ENCODE measurements at places on chromosomes 6 and 20.
A peak's percentile ranks its signal among the peaks of the same experiment; 100 is the strongest.

DNA sequence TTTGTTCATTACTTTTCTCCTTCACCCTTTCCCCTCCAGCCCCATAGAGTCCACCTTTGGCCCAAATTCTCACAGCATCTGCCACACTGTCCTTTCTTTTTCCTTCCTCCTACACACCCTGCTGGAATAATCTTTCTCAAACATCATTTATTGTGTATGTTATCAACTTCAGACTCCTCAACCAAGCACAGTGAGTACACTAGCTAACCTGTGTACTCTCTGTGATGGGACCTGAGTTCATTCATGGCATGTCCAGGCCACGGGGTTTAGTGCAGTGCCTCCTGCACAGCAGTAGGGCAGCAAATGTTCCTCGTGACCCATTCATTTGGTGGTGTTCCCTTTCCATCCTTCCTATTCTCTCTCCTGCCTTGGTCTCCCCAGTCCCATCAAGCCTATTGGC, 7.1 kb upstream of the ARMC12 start:
- DNase-seq: peak; percentile 19

DNA sequence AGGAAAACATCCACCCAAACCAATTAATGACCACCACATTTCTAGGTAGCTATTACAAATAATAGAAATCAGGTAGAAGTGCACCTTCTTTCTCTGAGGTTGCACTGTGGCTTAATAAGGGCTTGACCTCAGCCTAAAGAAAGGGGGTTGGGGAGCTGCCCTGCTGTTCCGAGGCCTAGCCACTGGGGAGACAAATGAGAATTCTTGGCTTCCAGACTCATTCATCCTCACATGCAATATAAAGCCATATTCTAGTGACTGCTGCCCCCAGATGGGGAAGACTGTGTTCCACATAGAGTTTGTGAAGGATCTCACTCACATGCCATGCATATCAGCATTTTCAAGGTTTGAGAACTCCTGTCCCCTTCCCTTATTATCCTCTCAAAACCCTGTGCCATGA, 22.9 kb downstream of the SAYSD1 start:
- DNase-seq: no peak

- DNase-seq: peak; percentile 39
These were observed 95.2 kb upstream of the BTN3A2 start for GRCh38 chr6:26269531-26270485.

- no peak for DNase-seq
These were observed 99.1 kb downstream of the TFAP2A start for GRCh38 chr6:10315658-10316372.

DNA sequence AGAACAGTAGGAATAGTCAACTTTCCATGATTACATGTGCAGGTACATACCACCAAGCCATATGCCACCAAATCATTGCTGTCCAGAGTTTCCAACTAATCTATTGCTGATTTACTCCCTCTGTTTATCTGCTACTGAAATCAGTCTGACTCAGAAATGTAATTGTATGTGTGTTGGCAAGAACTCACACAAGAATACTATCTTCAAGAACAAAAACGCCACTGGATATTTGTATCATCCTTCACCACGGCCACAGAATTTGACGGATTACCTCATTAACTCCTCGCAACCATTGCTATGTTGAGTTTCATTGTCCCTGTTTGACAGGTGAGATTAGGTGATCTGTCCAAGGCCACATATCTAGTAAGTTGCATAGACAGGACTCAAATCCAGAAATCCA, 159.2 kb downstream of the GMPR start:
- no peak for DNase-seq

GRCh38 chr6:25942561-25943147, 12.2 kb upstream of the SLC17A2 start:
- DNase-seq: peak; percentile 56

DNA sequence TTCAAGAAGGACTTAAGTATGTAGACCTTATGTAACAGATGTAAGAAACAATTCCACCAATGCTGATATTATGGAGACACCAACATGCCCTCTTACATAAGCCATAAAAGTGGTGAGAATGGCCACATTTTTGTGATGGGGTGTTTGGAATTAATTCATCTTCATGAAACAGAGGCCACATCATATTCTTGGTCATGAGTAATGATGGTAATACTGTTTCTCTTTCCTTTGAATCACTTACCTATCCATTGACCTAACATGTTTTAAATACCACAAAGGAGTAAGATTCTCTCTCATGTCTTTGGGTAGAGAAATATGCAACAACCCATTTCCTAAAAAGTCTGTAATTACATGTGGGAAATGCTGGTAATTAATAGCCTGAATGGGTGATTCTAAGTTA, 545.4 kb upstream of the FLRT3 start:
- DNase-seq: no peak

GRCh38 chr6:29142309-29142708, 28.4 kb upstream of the OR2J2 start:
- DNase-seq: no peak

DNA sequence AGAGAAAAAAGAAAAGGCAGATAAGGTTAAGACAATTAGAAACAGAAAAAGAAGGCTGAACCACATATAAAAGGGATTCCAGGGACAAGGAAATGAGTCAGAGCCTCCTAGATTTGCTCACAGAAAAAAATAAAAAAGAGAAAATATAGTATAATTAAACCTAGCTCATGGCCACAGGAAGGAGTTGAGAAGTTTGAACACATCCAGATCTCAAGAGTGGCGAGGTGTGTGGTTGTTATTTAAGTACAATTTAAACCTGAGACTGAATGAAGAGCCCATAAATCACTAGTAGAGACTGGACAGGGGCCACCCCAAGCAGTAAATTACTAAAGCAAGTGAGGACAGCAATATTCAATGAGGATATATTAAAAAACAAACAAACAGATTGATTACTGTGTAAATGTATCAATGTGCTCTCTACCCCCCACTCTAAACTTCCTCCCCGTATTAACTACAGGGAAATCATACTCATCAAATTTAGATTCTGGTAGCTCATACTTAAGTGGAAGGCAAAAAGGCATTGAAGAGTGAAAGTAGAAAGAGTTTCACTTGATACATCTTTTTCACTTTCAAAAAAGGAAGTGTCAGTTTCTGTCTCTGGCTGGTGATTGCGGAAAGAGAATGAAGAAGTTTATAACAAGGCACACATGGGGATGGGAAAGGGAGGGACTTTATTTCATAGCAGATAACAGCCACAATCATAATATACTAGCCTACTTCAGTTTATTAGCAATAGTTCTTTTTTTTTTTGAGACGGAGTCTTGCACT, 49.3 kb upstream of the SCAF8 start:
- DNase-seq: no peak

DNA sequence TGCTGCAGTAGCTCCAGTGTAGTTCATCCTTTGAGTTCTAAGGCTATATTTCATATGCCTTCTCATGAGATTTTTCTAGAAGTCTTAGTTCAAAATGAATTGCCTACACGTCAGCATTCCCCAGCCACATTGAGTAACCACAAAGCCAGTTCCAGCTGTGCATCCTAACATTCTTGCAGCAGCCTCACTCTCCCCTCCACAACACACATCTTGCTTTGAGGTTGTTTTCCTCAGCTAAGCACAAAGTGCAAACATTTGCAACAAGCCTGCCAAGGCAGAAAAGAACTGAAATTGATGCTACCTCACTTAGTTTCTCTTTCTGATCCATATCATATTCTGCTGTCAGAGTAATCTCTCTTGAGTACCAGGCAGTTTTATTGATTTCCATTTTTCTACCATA, 160.7 kb upstream of the KCNQ5 start:
- no peak for DNase-seq

DNA sequence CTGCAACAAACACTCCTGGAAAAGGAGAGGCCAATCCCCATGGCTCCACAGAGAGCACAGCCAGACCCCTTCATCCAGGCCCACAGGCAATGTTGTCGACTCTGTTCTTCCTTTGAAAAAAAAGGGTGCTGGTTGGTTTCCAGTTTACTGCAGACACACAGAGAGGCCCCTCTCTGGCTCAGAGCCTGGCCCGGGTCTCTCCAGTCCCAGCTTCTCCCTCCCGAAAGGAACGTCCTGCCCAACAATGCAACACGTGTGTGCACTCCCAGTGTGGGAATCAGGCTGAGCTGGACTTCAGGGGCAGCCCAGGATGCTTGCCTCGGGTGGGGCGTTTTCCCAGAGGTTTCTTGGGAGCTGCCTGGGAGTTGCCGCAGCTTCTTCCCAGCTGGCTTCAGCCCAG, 4.5 kb upstream of the NKAIN4 start:
- DNase-seq: no peak

GRCh38 chr6:160167604-160168399, 46.2 kb downstream of the SLC22A1 start:
- peak; percentile 82 for DNase-seq

- no peak for DNase-seq
These were observed 27.7 kb downstream of the ALDH5A1 start for GRCh38 chr6:24522228-24523176.

DNA sequence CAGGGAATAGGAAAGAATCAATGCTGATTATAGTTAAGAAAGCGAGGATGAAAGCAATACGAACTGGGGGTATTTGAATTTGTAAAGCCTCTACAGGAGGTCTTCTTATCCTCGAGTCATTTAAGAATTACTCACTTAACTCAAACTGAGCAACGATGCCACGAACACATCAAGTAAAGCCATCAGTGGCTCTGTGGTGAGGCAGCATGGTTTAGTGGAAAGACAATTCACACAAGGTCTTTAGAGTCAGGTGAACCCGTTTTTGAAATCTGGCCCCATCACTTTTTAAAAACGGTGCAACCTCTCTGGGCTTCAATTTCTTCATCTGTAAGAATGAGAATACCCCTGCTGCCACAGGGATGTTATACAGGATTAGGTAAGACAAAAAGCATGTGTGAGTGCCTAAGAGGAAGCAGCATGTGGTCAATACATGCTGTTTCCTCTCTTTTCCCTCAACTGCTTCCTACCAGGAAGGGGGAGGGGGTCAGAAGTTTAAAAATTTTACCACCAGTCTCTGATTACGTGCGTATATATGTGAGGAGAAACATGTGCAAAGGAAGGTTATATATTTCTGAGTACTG, 162.0 kb downstream of the BTBD9 start:
- DNase-seq: no peak

DNA sequence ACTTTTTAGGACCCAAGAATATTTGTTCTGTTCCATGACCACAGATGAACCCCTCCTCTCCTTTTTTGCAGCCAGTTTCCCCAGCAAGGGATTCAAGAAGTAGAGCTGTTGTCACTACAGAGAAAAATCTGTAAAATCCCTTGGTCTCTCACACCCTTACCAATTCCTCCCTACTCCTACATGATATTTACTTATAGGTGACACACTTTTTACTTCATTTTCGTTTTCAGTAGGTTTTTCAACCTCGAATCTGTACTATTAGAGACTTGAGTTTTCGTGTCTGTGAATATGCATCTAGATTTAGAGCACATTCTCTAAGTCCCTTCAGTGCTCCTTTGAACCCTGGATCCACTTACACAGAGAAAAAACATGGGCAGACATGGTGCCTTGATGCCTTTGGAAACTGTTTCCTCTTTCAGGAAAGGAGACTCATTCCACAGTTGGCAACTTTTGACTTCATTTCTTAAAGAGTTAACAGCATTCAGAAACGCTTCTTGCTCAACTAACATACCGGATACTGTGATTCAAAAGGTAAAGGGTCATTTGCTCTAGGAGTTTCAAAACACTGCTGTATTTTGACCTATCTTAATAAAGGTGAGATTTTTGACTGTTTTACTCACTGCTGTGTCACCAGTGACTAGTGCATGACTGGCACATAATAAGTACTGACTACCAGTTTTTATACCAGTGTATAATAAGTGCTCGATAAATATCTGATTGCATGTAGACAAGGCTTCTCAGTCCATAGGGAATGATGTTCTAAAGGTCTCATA, 50.6 kb downstream of the LAMA4 start:
- DNase-seq: peak; percentile 49

GRCh38 chr20:14203657-14204056, 133.8 kb downstream of the FLRT3 start:
- DNase-seq: no peak

DNA sequence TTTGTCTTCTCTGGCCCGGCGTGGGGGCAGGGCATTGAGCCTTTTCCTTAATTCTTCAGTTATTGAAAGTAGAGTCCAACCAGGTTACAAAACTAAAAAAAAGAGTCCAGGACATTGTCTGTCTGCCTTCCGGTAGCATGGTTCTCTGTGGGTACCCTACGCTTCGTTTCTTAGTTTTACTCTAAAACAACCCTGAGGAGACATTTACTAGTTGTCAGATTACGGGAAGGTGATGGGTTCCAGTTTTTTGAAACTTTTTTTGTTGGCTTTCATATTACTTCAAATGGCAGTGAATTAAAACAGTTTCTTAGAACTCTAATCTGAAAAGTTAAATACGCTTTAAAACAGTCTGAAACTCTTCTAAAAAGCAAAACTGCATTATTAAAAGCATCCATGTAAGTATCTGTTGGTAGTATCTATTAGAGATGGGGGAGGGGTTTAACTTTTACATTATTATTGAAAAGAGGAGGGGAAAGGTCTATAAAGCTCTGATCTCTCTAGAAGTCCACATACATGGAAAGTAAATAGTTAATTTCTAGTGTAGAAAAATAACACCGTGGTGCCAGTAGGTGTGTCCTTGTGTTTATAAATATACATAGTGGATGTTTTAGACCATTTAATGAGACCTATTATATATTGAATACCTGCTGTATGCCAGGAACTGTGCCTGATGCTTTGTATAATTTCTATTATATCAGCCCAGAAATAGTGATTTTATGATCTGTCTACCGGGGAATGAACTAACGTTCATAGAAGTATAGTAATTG, 2.2 kb downstream of the BICRAL start:
- DNase-seq: peak; percentile 41

- no peak for DNase-seq
These were observed 102.0 kb downstream of the ERMARD start for GRCh38 chr6:169853196-169854082.

DNA sequence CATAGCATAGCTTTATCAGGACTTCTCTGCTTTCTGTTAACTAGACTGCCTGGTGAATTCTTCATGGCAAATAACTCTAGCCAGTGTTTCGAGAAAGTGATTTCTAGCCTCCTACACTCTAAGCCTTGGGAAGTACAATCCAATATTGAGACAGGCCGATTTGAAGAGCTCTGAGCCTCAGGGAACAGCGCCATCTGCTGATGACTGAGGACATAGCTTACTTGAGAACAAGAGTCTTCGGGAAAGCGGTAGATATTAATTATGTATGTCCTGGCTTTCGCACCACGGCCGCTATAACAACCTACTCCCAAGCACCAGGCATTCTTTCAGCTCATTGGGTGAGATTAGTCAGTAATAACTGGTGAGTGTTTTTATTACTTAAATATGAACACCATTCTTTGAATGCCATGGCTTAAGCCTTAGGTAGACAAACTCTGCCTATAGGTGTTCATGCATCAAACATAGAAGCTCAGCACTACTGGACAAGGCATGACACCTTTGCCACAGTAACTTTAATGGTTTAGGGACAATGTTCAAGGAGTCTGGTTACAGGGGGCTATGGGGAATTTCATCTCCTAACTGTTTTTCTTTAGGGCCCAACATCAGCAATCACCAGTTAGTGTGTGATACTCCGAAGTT, 518.6 kb downstream of the BMP2 start:
- DNase-seq: peak; percentile 70

- DNase-seq: peak; percentile 66
These were observed 50.5 kb upstream of the PAK5 start for GRCh38 chr20:9889270-9889981.

GRCh38 chr20:11375966-11376365, 541.7 kb upstream of the BTBD3 start:
- no peak for DNase-seq

- peak; percentile 35 for DNase-seq
These were observed 22.1 kb upstream of the SNTA1 start for GRCh38 chr20:33465481-33466302.

- no peak for DNase-seq
These were observed 2.9 kb upstream of the MDGA1 start for GRCh38 chr6:37700620-37700973.

Measured in small intestine (tissue), 16 donors.